ENCODE measurements at places on chromosomes 7 and 10.

DNA sequence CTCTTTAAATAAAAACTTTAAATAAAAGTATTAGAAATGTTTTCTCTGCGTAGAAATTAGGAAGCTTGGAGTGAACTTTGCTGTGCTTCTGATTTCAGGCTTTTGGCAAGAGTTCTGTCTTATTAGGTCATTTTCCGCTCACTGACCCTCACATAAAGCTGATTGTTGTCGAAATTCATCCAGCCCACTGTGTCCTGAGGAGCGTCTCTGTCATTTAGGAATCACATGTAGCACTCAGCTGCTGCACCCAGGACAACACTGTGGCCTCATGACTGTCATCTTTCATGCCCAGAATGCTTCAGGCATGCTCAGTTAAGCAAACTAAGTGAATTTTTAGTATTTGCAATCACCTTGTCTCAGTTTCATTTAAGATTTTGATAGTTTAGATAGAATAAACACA is 57.8 kb upstream of the MSRB2 start:
- DNase-seq, result no peak

GRCh38 chr7:137080516-137081203 is 212.2 kb downstream of the CHRM2 start:
- no peak for DNase-seq

GRCh38 chr10:97823734-97824133 is 25.9 kb upstream of the GOLGA7B start:
- DNase-seq, result no peak

GRCh38 chr7:33903791-33904680 is 1.3 kb upstream of the BMPER start:
- no peak for DNase-seq

GRCh38 chr7:4871930-4872675 is 10.3 kb upstream of the PAPOLB start:
- DNase-seq, result no peak

DNA sequence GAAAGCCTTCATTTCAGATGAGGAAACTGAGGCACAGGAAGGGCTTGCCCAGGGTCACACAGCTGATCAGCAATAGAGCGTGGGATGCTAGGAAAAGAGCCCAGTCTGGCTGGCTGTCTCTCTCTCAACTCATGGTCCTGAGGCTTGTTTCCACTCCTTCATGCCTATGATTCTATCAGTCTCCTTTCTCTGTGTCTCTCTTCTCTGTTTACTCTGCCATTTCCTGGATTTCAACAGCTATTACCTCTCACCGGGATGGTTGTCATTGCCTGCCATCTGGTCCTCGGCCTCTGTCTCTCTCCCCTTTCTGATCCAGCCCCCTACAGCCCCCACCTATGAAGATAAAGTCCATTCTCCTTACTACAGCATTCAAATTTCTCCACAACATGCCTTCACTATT is 93.3 kb upstream of the AGBL3 start:
- DNase-seq, result no peak

DNA sequence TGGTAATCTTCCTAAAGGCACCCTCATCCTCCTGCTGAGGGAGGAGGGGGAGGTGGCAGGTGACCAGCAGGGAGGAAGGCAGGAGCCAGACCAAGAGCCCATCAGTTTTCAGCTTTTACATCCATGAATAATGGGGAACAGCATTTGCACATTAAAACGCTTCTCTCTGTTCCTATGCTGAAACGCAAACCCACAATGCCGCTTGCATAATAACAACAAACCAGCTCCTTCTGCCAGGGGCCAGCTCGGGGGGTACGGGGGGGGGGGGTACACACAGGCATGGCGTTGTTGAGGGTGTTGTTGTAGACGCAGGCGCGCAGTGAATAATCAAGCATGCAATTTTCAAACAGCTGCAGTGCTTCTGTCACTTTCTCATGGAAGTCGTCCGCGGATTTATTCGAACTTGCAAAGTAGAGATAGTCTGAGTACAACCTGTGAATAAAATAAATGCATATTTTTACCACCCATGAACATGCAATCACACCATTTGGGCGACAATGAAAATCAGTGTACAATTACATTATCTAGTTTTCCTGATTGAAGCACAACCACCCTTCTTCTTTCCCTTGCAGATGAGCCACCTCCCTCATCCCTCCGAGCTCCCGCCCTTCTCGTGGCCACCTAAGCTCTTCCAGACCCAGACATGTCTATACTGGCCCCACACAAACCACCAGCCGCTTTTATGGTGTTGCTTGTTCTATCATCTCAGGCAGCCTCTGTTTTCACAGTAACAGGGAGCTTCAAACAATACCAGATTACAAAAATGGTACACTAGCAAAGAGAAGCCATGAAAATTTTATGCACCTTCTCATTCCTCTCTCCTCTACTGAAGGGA is 72.2 kb downstream of the CHST15 start:
- no peak for DNase-seq

Data from T-helper 22 cell (primary cell).